ENCODE measurements at places on chromosomes 3 and 15.

DNA sequence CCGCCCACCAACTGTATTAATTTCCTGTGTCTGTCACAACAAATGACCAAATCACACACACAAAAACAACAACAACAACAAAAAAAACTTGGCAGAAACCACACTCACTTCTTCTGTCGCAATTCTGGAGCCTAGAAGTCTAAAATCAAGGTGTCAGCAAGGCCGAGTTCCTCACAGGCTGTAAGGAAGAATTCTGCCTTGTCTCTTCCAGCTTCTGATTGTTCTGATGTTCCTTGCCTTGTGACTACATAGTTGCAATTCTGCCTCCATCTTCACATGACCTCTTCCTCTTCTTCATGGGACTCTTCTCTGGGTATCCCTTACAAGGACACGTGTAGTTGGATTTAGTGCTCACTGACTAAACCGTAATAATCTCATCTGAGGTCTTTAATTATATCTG, 61.4 kb downstream of the IL12A start:
- no peak for DNase-seq

- no peak for DNase-seq
Observed at GRCh38 chr15:54131410-54131809, 153.2 kb downstream of the UNC13C start.

DNA sequence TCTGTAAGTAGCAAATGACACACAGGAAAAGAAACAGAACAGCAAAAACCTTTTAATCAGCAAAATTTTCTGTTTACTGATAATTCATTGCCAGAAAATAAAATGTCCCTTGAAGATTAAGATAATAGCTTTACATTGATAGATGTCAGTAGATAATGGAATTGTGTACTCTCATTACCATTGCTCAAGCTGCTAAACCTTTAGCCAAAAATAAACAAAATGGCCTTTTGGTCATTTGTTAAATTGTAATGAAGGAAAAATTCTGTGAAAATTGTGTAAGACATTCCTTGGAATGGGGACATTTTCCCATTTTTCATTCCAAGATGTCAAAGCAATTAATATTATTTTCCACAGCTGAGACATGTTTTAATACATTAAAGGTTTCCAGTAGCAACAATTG, 189.8 kb downstream of the PLOD2 start:
- DNase-seq, result no peak

DNA sequence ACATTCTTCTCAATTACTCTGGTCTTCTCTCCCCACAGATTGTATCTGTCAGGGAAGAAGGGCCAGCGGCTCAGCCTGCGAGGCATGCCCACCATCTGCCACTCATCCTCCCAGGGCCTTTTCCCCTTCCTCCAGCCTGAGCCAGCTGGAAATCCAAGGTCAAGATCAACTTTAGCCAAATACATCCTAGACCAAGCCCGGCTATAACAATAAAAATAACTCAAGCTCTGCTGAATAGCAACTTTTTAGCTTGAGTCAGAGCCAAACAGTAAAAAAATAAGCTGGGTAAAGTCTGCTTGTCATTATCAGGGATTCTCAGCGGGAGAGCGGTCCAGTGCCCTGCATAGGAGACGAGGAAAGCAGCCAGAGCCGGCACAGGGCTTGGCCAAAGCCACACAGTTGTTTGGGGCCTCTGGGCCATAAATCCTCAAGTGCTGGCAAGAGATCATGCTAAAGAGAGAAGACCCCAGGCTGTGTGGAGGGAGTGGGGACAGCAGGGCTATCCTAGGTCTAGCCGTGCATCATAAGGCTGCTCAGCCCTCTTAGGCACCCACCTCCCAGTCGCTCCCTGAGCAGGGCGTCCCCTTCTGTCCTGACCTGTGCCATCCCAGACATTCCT, 76.2 kb upstream of the HERC1 start:
- no peak for DNase-seq

DNA sequence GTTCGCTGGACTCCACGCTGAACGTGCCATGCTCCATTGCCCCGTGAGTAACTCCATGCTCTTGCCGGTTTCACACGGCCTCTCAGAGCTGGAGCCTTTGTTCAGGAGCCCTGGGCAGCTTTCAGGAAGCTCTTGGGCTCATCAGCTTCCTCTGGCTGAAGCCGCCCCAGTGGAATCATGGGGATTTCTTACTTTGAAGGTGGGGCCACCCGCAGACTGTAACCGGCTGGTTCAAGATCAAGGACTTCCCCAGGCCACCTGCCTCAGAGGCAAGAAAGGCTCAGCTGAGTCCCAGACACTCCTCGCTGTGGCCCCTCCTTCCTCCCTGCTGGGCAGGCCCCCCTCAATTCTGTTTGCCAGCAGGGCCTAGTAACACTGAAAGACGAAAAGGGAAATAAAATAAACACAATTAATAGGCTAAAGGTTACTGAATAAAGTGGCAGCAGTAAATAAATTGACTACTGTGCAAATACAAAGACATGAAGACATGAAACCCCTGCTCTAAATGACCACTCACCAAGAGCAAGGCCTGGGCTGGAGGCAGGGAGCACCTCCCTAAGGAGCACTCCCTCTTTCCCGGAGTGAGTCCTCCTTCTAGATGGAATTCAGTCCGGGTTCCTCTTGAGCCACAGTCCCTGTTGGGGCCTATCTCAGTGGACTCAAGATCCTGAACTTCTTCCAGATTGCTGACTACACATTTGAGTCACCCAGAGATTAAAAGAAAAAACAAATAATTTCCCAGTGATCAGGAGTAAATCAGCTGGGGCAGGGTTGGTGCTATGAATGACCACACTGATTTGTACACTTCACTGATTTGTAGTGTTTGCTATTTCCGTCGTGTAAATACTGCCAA, 51.0 kb downstream of the ZDHHC19 start:
- DNase-seq, result peak; percentile 51

DNA sequence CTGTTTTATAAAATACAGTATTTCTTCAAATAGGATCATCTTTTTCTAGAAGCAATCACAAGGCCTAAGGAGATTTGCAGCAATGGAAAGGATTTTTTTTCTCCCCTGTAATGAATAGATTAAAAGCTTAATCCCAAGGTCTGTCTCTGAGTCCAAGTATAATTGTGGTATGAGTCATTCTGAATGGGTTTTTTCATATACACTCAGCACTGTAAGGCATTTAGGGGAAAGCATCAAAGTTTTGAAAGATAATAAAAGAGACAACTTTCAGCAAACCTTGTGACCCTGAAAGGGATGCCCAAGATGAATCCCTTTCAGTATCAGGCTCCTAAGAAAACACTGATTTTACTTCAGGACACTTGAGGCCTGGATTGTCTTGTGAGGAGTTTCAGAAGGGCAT, 23.3 kb upstream of the LARS2 start:
- DNase-seq, result no peak

DNA sequence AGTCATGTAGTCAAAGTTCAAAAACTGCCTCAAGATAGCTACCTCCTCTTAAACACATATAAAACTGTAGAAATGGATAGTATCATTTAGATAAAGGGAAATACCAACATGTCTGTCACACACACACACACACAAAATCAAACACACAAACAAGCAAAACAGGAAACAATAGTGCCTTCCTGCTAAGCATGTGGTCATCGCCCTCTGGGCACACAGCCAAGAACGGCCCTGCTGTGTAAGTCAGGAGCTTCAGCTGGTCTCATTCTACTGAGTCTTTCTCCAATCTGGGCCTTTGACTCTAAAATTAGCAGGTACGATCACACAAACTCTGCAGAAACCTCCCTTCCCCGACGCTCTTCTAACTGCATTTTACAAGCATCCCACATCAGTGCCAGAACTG, 272.2 kb upstream of the CHRNA7 start:
- no peak for DNase-seq

DNA sequence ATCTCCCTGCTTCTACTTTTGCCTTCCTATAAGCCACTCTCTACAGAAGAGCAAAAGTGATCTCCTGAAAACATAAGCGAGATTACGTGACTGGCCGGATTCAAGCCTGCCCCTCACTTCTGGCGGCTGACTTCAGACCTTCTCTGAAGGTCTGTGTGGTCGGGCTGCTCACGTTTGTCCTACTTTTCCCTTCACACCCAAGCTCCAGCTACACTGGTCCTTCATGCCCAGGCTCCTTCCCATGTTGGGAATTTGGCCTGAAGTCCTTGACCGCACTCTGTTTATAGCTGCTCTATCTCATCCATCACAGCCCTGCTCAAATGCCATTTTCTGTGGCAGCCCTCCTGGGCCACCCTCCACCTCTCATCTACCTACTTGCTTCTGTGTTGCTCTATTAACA, 6.7 kb upstream of the PLA2G4E start:
- DNase-seq, result no peak

DNA sequence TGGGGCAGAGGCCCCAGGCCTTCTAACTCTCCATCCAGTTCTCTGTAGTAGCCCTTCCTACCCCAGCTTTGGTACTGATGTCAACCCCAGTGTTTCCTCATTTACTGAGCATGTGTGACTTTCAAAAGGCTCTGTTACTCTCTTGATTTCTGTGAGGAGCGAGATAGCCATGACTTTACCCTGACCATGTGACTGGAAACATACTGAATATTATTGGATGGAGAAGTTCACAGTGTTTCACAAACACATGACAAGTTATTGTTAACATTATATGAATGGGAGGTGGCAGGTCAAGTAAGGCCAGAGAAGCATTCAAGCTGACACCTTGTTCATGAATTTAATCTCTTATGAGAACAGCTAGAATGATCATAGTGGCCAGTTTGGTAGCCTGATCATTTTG, 53.7 kb downstream of the MAGI1 start:
- DNase-seq, result no peak

GRCh38 chr15:86691091-86691663, 611.5 kb downstream of the AGBL1 start:
- DNase-seq, result no peak

DNA sequence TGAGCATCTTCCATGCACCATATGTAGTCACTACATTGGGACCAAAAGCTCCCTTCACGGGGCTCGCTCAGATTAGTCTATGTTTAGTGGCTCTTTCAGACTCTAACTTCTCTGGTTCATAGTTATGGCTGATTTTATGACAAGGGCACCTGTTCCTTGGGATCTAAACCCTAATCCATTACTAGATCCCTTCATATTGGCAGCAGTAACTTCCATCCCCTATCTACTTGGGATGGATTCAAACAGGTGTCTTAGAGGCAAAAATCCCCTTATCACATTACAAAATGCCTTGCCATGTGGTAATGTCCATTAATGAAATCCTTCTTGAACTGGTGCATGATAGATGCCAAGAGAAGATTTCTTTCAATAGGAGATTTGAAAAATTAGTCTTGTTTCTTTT, 96.7 kb upstream of the TP63 start:
- no peak for DNase-seq

DNA sequence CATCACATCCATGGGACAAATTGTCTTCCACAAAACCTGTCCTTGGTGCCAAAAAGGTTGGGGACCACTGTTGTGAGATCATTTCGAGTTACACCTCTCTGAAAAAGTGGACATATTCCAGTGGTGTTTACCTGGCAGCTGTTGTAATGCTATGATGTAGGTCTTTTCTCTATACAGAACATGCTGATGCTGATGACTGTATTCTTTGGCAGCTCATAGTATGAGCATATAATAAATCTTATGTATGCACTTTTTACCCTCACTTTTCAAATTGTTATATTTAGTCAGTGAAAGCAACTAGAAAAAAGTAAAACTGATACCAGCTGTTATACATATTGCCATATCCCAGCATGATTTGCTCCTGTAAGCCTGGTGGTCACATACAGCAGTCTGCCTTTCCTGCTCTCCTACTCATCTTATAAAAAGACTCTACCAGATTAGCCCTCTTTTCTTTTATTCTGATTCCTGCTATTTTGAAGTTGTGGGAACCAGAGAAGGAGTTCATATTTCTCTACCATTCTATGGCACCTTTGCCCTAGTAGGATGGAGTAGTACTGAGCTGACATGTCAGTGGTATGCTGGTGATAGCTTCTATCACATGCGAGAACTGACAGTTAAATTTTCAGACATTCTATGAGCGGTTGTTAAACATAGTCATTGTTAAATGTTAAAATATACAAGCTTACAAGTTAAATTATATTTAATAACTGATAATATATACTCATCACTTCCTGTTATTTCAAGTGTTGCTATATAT, 128.7 kb downstream of the FNDC3B start:
- DNase-seq, result no peak

- DNase-seq, result no peak
Observed at GRCh38 chr15:88489321-88489720, 21.8 kb downstream of the MRPS11 start.

GRCh38 chr15:25900901-25901300, 37.8 kb upstream of the ATP10A start:
- no peak for DNase-seq

DNA sequence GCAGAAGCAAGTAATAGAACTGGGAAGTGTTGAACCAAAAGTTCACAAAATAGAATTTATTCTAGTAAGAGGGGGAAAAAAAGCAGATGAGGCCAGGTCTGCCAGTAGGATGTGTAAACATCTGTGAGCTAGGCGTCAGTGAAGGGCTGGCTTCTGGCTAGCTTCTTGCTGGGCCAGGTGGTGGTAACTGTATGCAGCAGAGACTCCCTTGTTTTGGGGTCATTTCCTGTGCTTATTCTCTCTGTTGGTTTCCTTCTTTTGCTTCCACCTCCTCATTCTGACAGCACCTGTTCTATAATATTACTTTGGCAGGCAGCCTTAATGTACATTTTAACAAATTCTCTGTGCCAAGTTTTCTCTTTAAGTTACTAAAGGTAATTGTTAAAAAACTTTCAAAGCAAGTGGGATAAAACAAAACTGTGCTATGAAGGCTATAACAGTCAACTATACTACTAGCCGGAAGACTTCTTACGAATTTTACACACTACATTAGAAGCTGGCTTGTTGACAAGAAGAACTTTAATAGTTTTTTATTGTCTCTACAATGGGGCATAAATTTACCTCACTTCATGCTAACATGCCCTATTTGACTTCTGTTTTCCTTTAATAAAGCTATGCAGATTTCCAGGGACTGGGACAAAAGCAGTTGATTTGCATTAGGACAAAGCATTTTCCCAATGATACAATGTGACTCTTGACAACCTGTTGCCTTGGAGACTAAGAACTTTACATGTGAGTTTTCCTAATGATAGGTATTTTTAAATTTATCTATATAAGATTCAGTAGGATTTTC, 318.8 kb upstream of the NAALADL2 start:
- DNase-seq, result no peak

DNA sequence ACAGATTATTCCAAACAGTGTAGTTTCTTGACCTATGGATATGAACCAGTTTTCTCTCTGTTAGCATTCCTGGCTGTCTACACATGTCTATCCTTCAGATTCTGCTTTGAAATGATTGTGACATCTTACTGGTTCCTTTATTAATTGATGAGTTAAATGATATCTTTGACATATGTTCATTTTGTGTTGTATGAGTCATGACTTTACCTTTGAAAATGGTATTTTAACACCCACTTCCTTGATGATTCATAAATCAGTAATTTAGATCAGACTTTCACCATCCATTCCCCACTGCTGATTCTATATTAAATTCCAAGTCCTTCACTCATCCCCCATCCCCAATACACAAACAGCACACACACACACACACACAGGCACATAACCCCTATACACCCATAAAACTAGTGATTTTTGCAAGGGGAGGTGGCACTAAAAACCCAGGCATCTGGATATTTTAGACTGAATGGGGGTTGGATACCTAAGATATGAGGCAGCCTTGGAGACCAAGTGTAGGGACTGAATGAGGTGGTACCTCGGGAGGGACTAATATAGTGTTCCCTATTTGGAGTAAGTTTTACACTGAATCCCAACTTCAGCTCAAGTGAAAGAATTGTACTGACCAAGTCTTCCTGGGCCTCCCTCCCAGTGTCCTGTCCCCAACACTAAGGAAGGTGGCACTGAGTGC, 9.7 kb downstream of the CCK start:
- no peak for DNase-seq

All from CD4-positive, alpha-beta T cell treated with Interleukin-17A for 1 hour (primary cell).